RKO (cell line): ENCODE measurements at places on chromosomes 11 and 22.

GRCh38 chr11:7383406-7383805, 101.9 kb upstream of the OLFML1 start:
- no peak for DNase-seq

- no peak for DNase-seq
These were observed 11.1 kb upstream of the OSM start for GRCh38 chr22:30277547-30278344.

- DNase-seq: no peak
These were observed 1917.0 kb downstream of the LRRC4C start for GRCh38 chr11:39542460-39542859.

- DNase-seq: no peak
These were observed 48.7 kb upstream of the TH start for GRCh38 chr11:2220173-2220771.

DNA sequence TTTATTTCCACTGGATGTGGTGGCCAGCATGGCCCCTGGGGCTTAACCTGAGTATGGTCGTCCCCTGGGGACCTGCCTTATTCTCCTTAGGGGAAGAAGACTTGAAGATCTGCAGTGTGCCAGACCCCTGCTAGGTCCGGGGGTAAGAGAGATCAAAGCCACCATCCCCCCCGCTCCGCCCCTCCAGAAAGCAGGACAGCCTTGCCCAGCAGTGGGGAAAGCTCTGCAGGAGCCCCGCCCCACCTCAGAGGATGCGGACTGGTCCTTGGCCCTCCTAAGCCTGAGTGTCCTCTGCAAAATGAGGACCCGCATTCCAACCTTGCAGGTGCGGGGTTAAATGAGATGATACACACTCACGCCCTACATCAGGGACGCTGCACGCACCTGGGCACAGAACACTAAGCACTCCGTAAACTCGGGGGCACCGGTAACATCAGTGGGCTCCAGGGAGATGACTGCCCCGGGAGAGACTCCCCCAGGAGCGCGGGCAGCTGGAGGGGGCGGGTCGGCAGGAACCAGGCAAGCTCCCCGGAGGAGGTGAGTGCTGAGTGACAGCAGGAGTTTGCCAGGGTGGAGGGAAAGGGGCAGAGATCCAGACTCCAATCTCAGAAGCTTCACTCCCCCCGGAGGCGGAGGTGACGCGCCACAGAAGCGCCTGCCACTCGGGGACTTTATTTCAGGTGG, 564 bp upstream of the ANO1 start:
- no peak for DNase-seq

GRCh38 chr11:116532066-116532465, 240.7 kb downstream of the BUD13 start:
- DNase-seq: no peak

- no peak for DNase-seq
These were observed 38.1 kb downstream of the MICAL2 start for GRCh38 chr11:12148466-12148865.

DNA sequence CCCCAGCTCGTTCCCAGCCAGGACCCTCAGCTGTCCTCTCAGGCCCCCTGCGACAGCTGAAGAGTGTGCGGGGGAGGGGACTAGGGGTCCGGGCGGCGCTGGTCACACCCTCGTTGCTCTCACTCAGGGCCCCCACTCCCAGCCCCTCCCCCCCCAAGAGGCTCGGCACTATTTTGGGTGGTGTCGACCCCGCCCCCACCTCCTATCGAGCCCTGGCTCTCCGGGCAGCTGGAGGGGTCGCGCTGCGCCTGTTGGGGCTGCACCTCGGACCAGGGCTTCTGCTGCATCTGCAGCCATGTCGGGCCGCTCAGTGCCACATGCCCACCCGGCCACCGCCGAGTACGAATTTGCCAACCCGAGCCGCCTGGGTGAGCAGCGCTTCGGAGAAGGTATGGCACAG, at the start of gene HSPB2:
TSS of gene HSPB2 (plus strand) at position 200 of the 400 bp plus-strand sequence. CDS start at position 296, 96 bp downstream.
- DNase-seq: no peak

GRCh38 chr11:3217818-3218482, 663 bp downstream of the MRGPRG start:
- DNase-seq: no peak

DNA sequence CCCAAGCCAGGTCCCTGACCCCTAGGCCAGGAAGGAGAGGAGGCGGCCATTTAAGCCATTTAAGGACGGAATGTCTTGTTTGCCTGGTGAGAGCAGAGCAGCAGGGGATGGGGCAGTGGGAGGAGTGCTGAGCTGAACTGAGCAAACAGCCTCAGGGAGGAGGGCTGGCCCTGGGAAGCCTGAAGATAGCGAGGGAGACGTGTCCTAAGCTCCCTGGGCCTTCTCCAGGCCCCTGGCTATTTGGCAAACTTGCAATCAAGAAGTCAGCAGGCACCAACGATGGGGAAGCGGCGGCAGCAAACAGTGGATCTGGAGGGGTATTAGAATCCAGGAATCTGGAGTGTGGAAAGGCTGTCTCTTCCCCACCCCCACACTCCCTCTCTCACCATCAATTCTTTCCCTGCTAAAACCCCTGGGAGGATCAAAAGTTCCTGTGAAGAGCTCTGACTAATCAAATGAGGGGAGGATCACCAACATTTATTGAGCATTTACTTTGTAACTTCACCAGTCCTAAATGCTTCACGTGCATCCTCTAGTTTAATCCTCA, 8.8 kb downstream of the BCL9L start:
- DNase-seq: no peak

GRCh38 chr11:32562839-32563599, 20.6 kb upstream of the EIF3M start:
- DNase-seq: no peak

DNA sequence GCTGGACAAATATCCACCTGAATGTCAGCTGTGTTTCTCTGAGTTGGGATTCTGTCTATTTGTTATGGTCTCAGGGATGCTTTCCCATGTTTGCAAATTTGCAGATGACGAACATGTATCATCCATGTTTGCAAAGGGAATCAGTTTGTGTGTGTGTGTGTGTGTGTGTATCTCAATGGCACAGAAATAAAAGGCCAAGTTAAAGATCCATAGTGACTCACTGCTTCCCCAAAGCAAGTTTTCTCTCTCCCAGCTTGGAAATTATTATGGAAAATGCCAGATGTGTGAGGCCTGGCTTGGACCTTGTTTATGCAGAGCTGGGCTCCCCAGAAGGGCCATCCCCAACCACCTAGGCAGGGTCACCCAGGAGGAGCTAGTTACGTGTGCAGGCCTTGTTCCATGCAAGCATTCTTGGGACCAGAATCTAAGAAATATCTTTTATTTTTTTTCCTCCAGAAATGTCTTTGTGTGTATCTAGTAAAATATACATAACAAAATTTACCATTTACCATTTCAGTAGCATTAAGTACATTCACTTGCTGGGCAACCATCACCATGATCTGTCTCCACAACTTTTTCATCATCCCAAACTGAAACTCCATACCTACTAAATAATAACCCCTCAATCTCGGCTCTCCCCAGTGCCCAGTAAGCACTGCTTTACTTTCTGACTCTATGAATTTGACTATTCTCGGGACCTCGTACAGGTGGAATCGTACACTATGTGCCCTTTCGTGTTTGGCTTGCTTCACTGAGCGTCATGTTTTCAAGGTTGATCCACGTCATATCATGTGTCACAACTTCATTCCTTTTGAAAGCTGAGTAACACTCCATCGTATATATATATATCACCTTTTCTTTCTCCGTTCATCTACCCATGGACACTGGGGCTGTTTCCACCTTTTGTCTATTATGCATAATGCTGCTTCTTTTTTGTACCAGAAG, 56.6 kb upstream of the WNT7B start:
- DNase-seq: no peak

DNA sequence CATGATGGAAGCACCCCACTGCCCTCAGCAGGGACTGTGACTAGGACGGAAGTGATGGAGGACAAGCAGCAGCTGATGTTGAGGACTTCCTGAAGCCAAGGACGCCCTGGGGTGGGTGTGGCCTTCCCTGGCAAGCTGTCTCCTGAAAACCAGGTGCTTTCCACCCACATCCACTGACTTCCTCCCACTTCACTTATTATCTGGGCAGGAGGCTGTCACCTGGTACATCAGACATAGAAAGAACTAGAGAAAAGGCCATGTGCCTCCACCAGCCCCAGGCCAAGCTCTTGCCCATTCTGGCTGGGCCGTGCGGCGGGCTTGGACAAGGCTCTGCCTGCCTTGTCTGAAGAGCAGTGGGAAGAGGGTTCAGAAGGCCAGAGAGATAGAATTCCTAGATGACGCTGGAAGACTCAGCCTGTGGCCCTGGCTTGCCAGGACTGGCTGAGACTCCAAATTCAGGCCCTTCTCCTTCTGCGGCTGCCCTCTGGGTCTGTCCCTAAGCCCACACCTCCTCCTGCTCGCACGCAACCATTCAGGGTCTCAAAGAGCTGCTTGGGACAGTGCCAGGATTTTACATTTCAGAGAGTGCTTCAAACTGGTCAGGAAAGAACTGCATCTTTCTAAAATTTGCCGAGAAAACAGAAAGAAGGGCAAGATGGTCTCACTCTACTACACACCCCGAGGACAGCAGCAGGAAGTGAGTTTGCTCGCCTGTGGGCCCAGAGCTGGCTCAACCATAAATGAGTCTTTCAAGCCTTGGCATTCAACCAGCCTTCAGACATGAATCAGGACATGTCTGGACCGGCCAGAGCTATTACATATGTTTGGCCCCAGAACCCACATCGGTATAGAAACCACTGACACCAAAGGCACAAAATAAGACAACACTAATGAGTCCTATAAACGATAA, 13.3 kb downstream of the ARHGAP1 start:
- no peak for DNase-seq

DNA sequence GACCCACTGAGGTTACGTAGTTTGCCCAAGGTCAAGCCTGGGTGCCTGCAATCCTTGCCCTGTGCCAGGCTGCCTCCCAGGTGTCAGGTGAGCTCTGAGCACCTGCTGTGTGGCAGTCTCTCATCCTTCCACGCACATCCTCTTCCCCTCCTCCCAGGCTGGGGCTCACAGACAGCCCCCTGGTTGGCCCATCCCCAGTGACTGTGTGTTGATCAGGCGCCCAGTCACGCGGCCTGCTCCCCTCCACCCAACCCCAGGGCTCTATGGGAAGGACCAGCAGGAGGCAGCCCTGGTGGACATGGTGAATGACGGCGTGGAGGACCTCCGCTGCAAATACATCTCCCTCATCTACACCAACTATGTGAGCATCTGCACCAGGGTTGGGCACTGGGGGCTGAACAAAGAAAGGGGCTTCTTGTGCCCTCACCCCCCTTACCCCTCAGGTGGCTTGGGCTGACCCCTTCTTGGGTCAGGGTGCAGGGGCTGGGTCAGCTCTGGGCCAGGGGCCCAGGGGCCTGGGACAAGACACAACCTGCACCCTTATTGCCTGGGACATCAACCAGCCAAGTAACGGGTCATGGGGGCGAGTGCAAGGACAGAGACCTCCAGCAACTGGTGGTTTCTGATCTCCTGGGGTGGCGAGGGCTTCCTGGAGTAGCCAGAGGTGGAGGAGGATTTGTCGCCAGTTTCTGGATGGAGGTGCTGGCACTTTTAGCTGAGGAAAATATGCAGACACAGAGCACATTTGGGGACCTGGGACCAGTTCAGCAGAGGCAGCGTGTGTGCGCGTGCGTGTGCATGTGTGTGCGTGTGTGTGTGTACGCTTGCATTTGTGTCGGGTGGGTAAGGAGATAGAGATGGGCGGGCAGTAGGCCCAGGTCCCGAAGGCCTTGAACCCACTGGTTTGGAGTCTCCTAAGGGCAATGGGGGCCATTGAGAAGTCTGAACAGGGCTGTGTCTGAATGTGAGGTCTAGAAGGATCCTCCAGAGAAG, 1.6 kb downstream of the GSTP1 start:
- no peak for DNase-seq

DNA sequence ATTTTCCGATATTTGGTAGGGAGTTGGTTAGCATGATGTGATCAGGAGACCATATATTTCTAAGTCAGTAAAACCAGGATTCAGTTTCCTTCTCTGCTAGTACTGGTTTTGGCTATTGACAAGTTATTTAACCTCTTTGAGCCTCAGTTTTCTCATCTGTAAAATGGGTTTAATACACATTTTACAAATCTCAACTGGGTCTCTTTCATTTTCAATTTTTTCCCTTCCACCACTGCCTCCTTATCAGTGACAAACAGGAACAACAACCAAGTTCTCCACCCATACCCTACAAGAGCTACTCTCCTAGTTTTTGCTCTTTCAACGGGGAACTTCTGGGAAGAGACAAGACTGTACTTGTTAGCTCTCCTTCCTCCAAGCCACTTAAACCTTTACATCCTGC, 6.2 kb upstream of the APLP2 start:
- no peak for DNase-seq

GRCh38 chr11:85539740-85540139, 87.4 kb downstream of the DLG2 start:
- no peak for DNase-seq

DNA sequence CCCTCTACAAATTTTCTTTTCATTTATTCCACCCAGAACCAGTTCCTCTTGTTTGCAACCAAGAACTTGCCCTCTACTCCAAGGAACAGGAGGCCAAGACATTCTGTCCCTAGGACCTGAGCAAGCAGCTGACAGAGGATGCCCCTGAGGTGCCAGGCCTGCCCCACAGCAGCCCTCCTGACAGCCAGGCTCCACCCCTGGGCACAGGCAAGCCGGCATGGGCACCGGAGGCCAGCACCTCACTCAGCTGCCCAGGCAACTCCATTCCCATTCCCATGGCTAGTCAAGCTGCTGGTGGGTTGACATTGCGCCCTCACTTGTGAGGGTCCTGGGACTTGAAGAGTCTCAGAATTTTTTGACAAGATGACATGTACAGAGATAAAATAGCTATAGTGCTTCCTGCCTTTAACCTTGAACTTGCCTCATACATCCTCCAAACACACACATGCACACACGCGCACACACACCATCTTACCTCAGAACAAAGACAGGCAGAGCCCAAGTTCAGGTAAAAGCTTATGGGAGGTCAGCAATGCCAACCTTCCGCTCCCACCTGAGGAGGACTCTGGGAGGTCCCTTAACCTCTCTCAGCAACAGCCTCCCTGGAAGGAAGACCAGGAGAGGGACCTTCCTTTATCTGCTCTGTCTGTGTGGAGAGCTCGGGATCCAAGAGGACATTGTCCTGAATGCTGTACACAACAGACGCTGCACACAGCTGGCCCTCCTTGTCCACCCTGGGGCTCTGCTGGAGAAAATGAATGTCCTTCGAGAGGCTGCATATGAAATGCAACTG, 620.9 kb upstream of the CADM1 start:
- DNase-seq: no peak

- DNase-seq: no peak
These were observed 8.3 kb downstream of the SMTN start for GRCh38 chr22:31089160-31090100.

GRCh38 chr11:122085712-122086111, 30.3 kb downstream of the BLID start:
- DNase-seq: no peak

GRCh38 chr22:49305214-49305965, 522.3 kb downstream of the BRD1 start:
- DNase-seq: peak; percentile 39

- DNase-seq: peak; percentile 88
These were observed 1.3 kb upstream of the STX3 start for GRCh38 chr11:59753650-59754493.
